Mammary microvascular endothelial cell (primary cell): ENCODE measurements at places on chromosomes 12 and 14. TPM values are rescaled to one million over a fixed set of nuclear protein-coding genes. Genes with fewer than 3 reads are reported as not detected.

The PAH gene
- not detected in 2 replicates for total RNA-seq

The INHBE gene
- total RNA-seq, result 0.05 TPM in 1 of 2 replicates, not detected in the other

The ITGA7 gene
- 0.07 and 0.30 TPM in 2 replicates for total RNA-seq

The LALBA gene
- not detected in 2 replicates for total RNA-seq

The MANSC4 gene
- total RNA-seq, result not detected in 2 replicates

The DNAI7 gene
- total RNA-seq, result not detected in 2 replicates
